Adrenal gland (tissue), 19 donors: ENCODE measurements at places on chromosomes 3 and 15.

DNA sequence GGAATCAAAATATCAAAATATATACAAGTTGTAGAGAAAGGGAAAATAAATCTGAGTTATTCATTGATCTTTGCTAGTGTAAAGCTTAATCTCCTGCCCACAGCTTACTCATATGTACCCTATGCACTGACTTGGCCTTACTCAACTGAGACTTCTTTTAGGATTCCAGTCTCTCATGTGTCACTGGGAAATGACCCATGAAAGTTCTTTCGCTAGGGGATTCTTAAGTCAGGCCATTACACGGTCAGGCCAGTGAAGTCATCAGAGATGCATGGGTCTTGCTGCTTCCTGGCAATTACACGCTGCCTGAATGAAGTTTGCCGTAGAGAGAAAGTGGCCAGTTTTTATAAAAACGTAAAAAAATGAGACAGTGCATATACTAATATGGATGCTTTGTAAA, 20.7 kb upstream of the LPP start:
- H3K36me3 ChIP-seq, result no peaks in the 10 kb centered on the region
- H3K27ac ChIP-seq, result no peak overlapping the region
- no peak overlapping the region for H3K4me3 ChIP-seq
- H3K27me3 ChIP-seq, result no peaks in the 10 kb centered on the region

DNA sequence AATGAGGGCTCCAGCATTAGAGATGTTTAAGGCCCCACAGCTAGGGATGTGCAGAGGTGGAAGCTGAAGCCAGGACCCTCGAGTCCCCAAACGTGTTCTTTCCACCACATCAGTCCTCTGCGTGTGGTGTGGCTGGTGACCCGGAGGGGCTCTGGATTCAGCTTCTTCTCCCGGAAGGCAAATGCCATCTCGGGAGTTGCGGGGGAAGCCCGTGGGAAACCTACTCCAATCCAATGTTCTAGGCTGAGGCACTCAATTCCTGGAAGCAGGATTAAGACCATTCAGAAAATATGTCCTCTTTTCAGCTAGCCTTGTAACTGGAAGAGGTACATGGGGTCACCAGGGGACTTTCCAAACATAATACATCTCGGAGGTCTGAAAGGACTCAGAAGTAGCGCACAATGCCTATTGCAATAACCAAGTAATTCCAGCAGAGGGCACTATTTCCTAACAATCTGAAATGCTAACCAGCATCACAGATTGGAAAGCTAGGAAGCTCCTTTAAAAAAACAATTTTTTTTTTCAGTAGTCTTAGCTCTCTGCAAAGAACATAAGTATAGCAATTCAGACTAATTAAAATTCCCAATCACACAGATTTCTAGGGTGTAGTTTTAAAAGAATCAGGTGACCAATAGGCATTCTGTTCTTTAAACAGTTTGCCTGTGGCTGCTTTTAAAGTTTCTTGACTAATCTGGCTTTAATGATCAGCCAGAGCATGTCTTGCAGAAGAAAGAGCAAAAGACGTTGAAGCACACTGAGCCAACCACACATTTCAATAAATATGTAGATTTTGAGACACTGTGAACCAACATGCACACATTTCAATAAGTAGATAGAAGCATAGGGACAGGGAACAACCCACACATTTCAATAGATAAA, 36.1 kb downstream of the BNC1 start:
- H3K4me3 ChIP-seq, result no peak overlapping the region
- no peaks in the 10 kb centered on the region for H3K36me3 ChIP-seq
- H3K27me3 ChIP-seq, result peaks cover 18% of the 10 kb centered on the region
- H3K27ac ChIP-seq, result no peak overlapping the region
- no peak for DNase-seq

GRCh38 chr3:51703068-51703760, 3.7 kb upstream of the GRM2 start:
- no peaks in the 10 kb centered on the region for H3K36me3 ChIP-seq
- H3K4me1 ChIP-seq, result no peaks in the 10 kb centered on the region
- H3K4me3 ChIP-seq, result no peak overlapping the region
- no peaks in the 10 kb centered on the region for H3K27me3 ChIP-seq

GRCh38 chr15:85642693-85643066, 152.0 kb downstream of the KLHL25 start:
- H3K36me3 ChIP-seq, result no peaks in the 10 kb centered on the region
- peaks cover 34% of the 10 kb centered on the region for H3K4me1 ChIP-seq
- peak; percentile 29 for DNase-seq
- H3K27ac ChIP-seq, result no peak overlapping the region
- no peaks in the 10 kb centered on the region for H3K27me3 ChIP-seq

- no peak for DNase-seq
- no peaks in the 10 kb centered on the region for H3K27me3 ChIP-seq
- H3K27ac ChIP-seq, result no peak overlapping the region
- no peaks in the 10 kb centered on the region for H3K4me1 ChIP-seq
- H3K36me3 ChIP-seq, result no peaks in the 10 kb centered on the region
Observed at GRCh38 chr15:34597316-34597715, 13.9 kb upstream of the GOLGA8B start.

GRCh38 chr3:183288117-183288516, 35.1 kb downstream of the B3GNT5 start:
- no peak for DNase-seq
- peak overlapping the region; percentile 59 for H3K27ac ChIP-seq
- H3K27me3 ChIP-seq, result no peaks in the 10 kb centered on the region
- H3K36me3 ChIP-seq, result no peaks in the 10 kb centered on the region
- no peak overlapping the region for H3K4me3 ChIP-seq
- peaks cover 27% of the 10 kb centered on the region for H3K4me1 ChIP-seq

DNA sequence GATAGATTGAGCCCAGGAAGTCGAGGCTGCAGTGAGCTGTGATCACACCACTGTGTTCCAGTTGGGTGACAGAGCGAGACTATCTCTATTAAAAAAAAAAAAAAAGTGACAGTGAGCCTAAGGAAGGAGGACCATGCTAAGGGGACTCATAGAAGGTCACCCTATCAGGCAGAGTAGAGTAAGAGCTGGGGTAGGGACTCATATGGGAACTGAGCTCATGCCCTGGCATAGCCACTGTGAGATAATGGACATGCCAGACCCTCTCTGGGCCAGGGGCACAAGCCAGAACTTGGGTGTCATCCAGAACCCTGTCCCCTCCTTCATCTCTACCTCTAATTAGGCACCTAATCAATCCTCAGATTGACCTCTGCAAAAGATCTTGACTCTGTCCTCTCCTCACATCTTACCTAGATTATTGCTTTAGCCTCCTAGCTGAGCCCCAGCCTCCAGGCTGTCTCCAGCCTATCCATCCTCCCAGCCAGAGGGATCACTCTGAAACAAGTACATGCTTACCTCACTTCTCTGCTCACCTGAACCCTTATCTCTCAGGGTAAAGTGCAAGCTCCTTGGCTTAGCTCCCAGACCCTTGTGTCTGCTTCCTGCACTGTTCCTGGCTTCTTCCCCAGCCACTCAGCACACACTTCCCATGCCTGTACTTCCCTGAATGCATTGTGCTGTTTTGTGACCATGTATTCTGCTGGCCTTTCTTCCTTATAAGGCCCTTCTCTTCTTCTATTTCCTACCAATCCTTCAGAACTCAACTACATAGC, 76.4 kb downstream of the DAPK2 start:
- no peaks in the 10 kb centered on the region for H3K36me3 ChIP-seq
- no peak overlapping the region for H3K4me3 ChIP-seq
- no peaks in the 10 kb centered on the region for H3K4me1 ChIP-seq
- no peak overlapping the region for H3K27ac ChIP-seq

DNA sequence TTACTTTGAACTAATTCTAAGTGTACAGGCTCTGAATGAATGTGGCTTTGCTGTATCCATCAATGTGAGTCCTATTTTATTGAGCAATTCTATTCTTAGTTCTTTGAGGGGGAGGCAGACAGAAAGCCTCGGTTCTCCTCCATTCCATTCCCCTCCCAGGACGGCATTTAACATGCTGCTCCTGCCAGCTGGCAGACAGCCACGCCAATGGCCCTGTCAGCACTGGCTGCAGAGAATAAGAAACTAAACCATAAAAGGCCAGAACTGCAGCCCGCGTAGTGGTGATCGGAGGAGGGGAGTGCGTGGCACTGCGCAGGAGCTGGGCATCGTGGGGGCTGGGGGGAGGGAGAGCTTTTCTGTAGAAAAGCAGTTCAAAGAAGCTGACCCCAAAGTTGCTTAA, 76.0 kb upstream of the HACD2 start:
- H3K4me1 ChIP-seq, result peaks cover 45% of the 10 kb centered on the region
- peak overlapping the region; percentile 60 for H3K27ac ChIP-seq
- H3K27me3 ChIP-seq, result no peaks in the 10 kb centered on the region
- DNase-seq, result peak; percentile 92
- peaks cover 15% of the 10 kb centered on the region for H3K36me3 ChIP-seq

DNA sequence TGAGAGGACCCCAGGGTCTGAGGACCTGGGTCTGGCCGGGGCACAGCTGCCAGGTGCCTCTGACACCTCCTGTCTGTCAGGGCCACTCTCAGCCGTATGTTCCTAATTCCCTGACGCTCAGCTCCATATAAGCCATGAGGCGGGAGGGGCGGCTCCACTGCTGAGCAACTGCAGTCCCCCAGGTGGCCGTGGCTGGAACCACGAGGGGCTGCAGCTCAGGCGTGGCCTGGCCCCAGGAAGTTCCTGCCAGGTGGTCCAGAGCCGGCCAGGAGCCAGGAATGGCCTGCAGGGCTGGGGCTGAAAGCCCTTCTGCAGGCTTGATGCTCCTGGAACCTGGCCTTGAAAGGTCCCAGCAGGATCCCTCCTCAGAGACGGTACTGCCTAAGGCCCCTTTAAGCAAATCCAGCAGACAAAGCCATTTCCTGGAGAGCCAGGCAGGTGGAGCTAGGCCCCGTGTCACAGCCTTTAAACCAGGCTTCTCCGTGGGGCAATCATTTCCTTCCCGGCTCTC, 118.0 kb downstream of the CHSY1 start:
- H3K4me3 ChIP-seq, result no peak overlapping the region
- no peaks in the 10 kb centered on the region for H3K27me3 ChIP-seq
- DNase-seq, result no peak

- H3K4me3 ChIP-seq, result no peak overlapping the region
- H3K27me3 ChIP-seq, result no peaks in the 10 kb centered on the region
- H3K27ac ChIP-seq, result no peak overlapping the region
- H3K36me3 ChIP-seq, result no peaks in the 10 kb centered on the region
- DNase-seq, result no peak
Observed at GRCh38 chr3:122357828-122358702, 25.0 kb downstream of the MIX23 start.

- H3K4me3 ChIP-seq, result no peak overlapping the region
- H3K36me3 ChIP-seq, result no peaks in the 10 kb centered on the region
- no peak for DNase-seq
- no peak overlapping the region for H3K27ac ChIP-seq
- no peaks in the 10 kb centered on the region for H3K4me1 ChIP-seq
Observed at GRCh38 chr15:43538091-43538490, 20.7 kb downstream of the MAP1A start.

DNA sequence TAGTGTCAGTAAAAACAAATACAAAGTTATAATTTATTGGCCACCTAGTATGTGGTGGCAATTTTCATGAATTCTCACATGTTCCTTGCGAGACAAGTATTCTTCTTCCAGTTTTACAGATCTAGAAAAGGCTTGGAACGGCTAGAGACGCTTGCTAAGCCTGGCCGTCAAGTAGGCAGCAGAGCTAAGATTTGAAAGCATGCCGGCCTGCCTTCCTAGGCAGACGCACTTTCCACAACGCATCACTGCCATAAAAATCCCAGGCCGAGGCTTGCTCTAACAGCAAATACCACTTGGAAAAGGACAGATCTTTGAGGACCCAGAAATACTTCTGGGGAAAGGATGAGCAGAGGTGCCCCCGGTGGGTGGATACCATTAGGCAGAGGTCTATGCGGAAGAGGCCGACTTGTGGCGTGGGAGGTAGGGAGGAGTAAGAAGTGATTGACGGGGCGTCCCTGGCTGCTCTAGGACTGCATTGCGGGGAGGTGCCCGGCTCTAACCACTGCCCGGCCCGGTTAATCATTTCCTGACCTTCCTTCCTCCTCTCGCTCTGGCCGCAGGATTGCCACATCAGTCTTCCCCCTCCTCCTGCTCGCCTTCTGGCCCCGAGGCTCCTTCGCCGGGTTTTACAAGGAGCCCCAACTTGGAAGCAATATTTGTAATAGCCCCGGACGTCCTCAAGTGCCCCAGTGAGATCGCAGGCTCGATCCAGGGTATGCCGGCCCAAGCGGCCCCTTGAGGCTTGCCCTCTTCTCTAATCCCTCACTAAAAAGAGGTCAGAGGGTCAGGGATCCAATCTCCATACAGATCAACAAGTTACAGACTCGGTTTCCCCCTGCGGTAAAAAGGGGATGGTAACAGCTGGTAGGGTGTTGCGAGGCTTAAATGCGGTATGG, 1.3 kb upstream of the USP3 start:
- H3K27ac ChIP-seq, result peak overlapping the region; percentile 100
- no peaks in the 10 kb centered on the region for H3K36me3 ChIP-seq
- DNase-seq, result peak; percentile 94

DNA sequence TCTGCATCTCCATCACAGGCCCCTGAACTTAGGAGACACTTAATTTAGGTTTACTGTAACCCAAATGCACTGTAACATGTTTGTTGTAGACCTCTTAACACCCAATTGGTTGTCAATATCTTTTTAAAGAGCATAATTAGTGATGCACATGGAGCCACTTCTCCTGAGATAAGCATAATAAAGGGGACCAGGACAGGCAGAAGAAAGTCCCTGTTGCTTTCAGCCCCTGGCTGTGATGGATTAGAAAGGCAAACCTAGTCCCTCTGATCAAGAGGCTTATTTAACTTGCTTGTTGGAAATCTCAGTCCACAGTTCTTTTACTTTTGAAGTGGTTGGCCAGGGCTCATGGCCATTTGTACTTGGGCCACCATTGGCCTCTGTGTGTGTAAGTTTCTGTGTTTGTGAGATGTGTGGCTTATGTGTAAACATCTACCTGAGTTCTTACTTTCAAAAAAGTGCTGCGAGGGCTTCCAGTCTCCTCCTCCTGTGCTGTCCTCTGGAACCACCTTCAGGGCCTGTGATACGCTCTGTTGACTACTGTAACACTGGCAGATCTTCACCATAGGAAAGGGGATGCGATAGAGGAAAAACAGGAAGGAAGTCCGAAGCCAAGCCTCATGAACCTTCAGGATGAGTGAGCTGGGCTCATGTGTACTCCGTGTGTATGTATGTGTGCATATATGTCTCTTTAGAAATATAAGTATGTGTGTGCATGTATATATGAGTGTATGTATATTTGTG, 136.2 kb downstream of the EPHB1 start:
- no peak for DNase-seq
- no peaks in the 10 kb centered on the region for H3K4me1 ChIP-seq
- H3K36me3 ChIP-seq, result no peaks in the 10 kb centered on the region
- H3K4me3 ChIP-seq, result no peak overlapping the region
- H3K27ac ChIP-seq, result no peak overlapping the region
- H3K27me3 ChIP-seq, result no peaks in the 10 kb centered on the region

DNA sequence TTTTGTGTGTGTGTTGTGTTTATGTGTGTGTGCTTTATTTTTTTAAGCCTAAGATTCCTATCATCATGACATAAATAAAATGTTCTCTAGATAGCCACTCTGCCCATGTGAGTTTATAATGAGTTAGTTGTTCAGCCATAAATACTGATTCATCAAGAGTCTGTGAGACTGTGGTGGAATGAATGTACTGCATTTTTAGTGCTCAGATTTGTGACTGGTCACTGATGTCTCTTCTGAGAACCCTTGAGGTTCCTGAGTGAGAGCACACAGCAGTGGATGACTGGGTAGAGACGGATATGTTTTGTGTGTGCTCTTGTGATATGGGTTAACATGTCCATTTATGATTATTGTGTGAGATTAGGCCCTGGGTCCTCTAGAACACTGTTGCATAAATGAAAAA, 51.2 kb downstream of the SETD5 start:
- H3K4me1 ChIP-seq, result peaks cover 12% of the 10 kb centered on the region
- H3K27me3 ChIP-seq, result no peaks in the 10 kb centered on the region
- H3K36me3 ChIP-seq, result peaks cover 88% of the 10 kb centered on the region
- no peak overlapping the region for H3K27ac ChIP-seq
- H3K4me3 ChIP-seq, result no peak overlapping the region

GRCh38 chr3:194744826-194745225, 59.1 kb downstream of the FAM43A start:
- H3K36me3 ChIP-seq, result no peaks in the 10 kb centered on the region
- no peak overlapping the region for H3K4me3 ChIP-seq
- H3K27me3 ChIP-seq, result peaks cover 6% of the 10 kb centered on the region
- H3K27ac ChIP-seq, result no peak overlapping the region
